ENCODE measurements at places on chromosomes 11 and 22.
A peak's percentile ranks its signal among the peaks of the same experiment; 100 is the strongest.

- peak; percentile 35 for DNase-seq
These were observed at the start of gene MICAL3 for GRCh38 chr22:18024276-18024939. Gene MICAL3, minus strand, starts transcription at chr22:18024561. Its CDS starts 117,749 bp downstream, at chr22:17906812.

DNA sequence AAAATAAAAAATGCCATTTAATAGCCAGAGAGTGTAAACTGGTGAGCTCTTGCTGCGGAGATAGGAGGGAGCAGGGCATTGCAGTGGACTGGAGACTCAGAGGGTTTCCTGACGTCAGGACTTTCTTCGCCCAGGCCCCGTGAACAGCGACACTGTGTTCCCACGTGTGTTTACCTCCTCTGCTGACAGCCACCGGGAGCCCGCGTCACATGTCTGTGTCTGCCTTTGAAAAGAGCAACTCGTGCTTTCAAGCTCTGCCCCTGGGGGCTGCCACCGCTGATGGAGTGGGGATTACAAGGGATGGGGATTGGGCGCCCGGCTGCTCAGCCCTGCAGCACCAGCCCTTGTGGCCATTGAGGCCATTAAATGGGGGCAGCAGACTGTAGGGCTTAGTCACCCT is 3.3 kb downstream of the TANGO2 start:
- no peak for DNase-seq

GRCh38 chr22:25942115-25942855 is 200.3 kb downstream of the MYO18B start:
- DNase-seq: no peak

- DNase-seq: peak; percentile 65
These were observed 85.9 kb upstream of the SLC25A18 start for GRCh38 chr22:17477391-17477833.

- DNase-seq: no peak
These were observed 876.3 kb downstream of the FAM181B start for GRCh38 chr11:81857386-81857785.

GRCh38 chr22:17339095-17339693 is 30.1 kb upstream of the CECR2 start:
- DNase-seq: peak; percentile 76

DNA sequence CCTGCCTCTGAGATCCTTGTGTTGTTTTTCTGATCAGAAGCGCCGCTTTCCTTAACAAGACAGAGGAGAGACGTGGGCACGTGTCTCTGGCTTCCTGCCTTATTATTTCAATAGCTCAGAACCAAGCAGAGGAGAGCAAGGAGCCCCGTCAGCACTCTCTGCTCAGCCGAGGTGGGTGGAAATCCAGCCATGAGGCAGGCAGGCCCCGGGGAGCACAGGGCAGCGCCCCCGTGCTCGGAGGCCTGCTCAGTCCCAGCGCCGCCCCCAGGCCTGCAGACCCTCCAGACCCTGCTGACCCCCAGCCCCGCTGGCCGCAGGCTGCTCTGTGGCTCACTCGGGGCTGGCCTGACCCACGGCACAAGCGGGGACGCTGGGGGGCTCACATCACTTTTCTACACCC is 162.8 kb downstream of the BRD1 start:
- DNase-seq: no peak

DNA sequence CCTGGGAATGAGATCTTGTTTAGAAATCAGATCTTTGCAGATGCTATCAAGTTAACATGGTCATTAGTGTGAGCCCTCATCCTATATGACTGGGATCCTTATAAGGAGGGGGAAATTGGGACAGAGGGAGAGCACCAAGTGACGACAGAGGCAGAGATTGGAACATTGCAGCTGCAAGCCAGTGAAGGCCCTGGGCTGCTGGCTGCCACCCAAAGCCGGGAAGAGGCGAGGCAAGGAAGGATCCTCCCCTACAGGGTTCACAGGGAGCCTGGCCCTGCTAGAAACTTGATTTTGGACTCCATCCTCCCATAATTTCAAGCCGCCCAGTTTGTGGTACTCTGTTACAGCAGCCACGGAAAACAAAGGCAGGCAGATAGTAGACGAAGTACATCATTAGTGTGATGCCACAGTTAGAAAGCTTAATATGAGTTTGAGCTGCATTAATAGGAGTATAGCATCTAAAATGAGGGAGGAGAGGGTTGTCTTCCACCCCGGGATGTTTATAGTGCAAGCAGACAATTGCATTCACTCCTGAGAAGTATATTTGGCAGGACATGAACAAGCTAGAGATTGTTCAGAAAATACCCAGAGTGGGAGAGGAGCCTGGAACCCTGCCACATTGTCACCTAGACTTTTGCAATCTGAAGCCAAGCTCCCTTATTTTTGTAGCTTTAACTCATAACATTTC is 56.8 kb upstream of the CLMP start:
- no peak for DNase-seq

- peak; percentile 67 for DNase-seq
These were observed at the start of gene FBXO3 for GRCh38 chr11:33773987-33774735. Gene FBXO3, minus strand, starts transcription at chr11:33774520. Its CDS starts 23 bp downstream, at chr11:33774497.

DNA sequence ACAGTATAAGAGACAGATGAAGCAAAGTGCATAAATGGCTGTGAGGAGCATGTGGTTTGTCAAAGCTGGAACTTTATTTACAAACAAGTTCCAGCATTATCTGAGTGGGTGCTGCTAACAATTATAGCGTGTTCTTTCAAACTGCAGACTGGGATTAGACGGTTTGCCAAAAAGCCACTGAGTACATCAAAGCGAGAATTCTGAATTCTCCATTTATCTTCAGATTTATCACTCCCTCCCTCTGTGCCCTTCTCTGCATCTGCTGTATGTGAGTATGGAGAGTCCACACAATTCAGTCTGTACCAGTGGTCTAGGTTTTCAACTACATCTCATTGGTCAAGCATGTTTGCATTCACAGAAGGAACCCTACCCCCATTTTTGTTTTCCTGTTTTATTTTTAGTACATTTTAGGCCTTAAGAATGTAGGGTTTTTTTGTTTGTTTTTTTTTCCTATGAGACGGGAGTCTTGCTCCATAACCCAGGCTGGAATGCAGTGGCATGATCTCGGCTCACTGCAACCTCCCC is 18.1 kb upstream of the INCENP start:
- no peak for DNase-seq

GRCh38 chr11:46458491-46458890 is 66.9 kb upstream of the CHRM4 start:
- no peak for DNase-seq

Data from inflammatory macrophage treated with lipopolysaccharide for 1 hour (primary cell).